Activated naive CD8-positive, alpha-beta T cell treated with anti-CD3 and anti-CD28 coated beads, Interleukin-2, amount 10 ng/mL, durations not matched to agents 7 days and 5 days (primary cell): ENCODE measurements at places on chromosomes 5 and 9. TPM values are rescaled to one million over a fixed set of nuclear protein-coding genes. Genes with fewer than 3 reads are reported as not detected.

ZNF608 gene
- total RNA-seq: not detected

CER1 gene
- total RNA-seq: not detected

HAVCR2 gene
- 76.9 TPM for total RNA-seq

RHOBTB3 gene
- total RNA-seq: 0.61 TPM

IFNA13 gene
- total RNA-seq: not detected

MARCOL gene
- not detected for total RNA-seq

NR2F1 gene
- total RNA-seq: not detected
